Adrenal gland (tissue), 19 donors: ENCODE measurements at places on chromosomes 1 and 21. TPM values are rescaled to one million over a fixed set of nuclear protein-coding genes. Genes with fewer than 3 reads are reported as not detected.

- DNase-seq = no peak
- H3K27me3 ChIP-seq = no peaks in the 10 kb centered on the region
- H3K4me3 ChIP-seq = no peak overlapping the region
- no peaks in the 10 kb centered on the region for H3K36me3 ChIP-seq
- H3K4me1 ChIP-seq = no peaks in the 10 kb centered on the region
- no peak overlapping the region for H3K27ac ChIP-seq
Measured at GRCh38 chr1:158199849-158200248, 19.2 kb downstream of the CD1D start.

- DNase-seq = no peak
- H3K27me3 ChIP-seq = no peaks in the 10 kb centered on the region
- H3K4me1 ChIP-seq = no peaks in the 10 kb centered on the region
- H3K36me3 ChIP-seq = no peaks in the 10 kb centered on the region
Measured at GRCh38 chr1:202084791-202085681, 37.7 kb upstream of the GPR37L1 start.

DNA sequence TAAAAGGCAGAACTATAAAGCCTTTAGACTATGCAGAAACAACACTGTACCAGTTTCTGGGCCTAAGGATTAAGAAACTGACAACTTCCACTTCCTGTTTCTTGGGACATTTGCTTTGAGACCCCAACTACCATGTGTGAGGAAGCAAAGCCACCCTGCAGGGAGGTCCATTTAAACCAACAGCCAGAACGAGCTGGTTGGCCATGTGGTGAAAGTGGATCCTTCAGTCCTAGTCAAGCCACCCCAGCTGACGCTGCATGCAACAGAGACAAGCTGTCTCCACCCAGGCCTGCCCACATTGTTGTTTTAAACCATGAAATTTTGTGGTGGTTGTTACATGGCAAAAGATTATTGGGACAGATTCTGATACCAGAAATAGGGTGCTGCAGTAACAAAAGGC, 31.8 kb upstream of the SLFNL1 start:
- no peak overlapping the region for H3K27ac ChIP-seq
- no peaks in the 10 kb centered on the region for H3K4me1 ChIP-seq
- no peak for DNase-seq

The PPCS gene
- total RNA-seq = 116 TPM

The HFM1 gene
- total RNA-seq = 0.50 TPM

The CYP4A11 gene
- total RNA-seq = not detected

DNA sequence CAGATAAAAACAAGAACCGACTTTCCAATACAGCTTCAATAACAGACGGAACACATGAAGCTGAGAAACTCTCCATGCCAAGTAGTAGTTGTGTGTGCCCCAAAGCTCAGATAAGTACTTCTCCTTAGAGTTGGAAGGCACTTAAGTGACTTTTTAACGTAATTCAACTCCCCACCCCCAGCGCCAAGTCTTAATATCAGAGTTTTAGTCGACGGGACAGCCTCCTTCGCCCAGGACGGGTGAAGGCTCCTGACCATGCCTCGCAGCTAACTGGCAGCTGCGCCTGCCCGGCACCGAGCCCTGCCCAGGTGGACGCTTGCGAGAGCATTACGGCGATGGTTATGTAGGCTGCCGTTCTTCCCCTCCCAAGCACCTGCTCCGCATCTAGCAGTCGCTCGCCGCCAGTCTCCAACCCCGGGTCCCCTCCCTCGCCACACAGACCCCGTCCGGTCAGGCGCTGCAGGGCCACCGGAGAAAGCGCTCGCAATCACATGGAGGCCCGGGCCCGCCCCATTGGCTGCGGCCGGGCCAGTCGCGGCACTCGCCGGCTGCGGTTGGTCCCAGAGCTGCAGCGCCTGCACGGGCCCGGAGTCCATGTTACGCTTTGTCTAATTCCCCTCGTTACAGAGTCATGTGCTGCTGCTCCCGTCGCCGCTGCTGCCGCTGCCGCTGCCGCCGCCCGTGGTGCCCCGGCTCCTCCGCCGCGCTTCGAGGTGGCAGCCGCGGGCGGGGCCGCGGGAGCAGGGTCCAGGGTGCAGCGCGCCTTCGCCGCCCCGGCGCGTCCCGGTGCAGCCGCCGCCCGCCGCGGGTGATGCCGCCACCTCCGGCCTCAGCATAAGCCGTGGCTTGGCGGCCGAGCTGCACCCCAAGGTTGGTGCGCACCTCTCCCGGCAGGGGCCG, at the start of gene LRRC8D:
Gene LRRC8D, plus strand, starts transcription at position 611 of the 900 bp plus-strand sequence. CDS start 112,037 bp downstream, outside the sequence.
- H3K4me3 ChIP-seq = peak within 1 kb of the TSS; percentile 85
- H3K27ac ChIP-seq = peak within 1 kb of the TSS; percentile 64
- H3K4me1 ChIP-seq = peaks cover 19% of the 10 kb centered on the region
- peak; percentile 92 for DNase-seq
- H3K36me3 ChIP-seq = no peaks in the 10 kb centered on the region
- H3K27me3 ChIP-seq = no peaks in the 10 kb centered on the region

DNA sequence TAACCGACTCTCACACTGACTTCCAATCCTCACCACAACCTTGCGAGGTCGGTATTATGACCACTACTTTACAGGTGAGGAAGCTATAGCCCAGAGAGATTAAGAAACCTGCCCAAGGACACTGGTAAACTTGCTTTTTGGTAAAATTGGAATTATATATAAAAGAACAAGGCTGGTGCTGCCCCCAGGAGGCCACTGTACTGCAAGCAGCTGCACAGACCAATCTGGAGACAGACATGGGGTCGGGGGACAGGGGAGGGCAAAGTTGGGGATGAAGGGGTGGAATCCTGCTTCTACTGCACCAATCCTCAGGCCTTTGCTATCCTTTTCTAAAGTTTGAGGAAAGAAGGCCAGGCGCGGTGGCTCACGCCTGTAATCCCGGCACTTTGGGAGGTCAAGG, 280.8 kb downstream of the SPATA17 start:
- H3K27me3 ChIP-seq = no peaks in the 10 kb centered on the region
- no peak overlapping the region for H3K27ac ChIP-seq
- DNase-seq = no peak

The OPRD1 gene
- 0.69 TPM for total RNA-seq

- DNase-seq = no peak
- no peaks in the 10 kb centered on the region for H3K27me3 ChIP-seq
- no peak overlapping the region for H3K4me3 ChIP-seq
- no peak overlapping the region for H3K27ac ChIP-seq
Measured at GRCh38 chr1:233723387-233723786, 109.5 kb downstream of the KCNK1 start.

DNA sequence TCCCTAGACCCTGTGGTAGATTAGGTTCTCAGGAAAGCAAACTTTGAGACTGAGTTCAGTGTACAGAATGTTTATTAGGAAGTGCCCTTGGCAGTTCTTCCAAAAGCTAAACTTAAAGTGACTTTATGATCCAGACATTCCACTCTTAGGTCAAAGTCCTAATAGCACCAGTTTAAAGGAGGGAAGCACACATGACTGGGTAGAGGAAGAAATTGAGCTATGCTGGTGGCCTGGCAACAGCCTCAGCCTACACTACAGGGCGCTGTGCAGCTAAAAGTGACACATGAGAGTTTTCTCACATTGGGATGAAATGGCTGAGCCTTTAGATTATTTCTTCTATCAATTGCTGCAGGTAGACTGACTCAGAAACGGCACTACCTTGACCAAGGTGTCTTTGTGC, 280.4 kb downstream of the BRINP2 start:
- no peak overlapping the region for H3K4me3 ChIP-seq
- no peaks in the 10 kb centered on the region for H3K4me1 ChIP-seq
- no peaks in the 10 kb centered on the region for H3K36me3 ChIP-seq
- no peak overlapping the region for H3K27ac ChIP-seq

DNA sequence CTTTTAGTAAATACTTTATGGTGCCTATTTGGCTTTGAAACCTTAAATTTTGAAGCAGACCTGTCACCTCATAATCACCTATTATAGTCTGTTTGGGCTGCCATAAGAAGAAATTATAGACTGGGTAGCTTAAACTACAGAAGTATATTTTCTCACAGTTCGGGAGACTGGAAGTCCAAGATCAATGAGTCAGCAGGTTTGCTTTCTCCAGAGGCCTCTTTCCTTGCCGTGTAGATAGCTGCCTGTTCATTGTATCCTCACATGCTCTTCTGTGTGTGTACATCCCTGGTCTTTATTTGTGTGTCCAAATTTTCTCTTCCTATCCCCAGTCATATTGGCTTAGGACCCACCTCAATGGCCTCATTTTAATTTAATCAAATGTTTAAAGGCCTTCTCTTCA, 518.2 kb downstream of the ADGRL2 start:
- H3K4me3 ChIP-seq = no peak overlapping the region
- DNase-seq = no peak
- H3K27ac ChIP-seq = no peak overlapping the region
- no peaks in the 10 kb centered on the region for H3K4me1 ChIP-seq

DNA sequence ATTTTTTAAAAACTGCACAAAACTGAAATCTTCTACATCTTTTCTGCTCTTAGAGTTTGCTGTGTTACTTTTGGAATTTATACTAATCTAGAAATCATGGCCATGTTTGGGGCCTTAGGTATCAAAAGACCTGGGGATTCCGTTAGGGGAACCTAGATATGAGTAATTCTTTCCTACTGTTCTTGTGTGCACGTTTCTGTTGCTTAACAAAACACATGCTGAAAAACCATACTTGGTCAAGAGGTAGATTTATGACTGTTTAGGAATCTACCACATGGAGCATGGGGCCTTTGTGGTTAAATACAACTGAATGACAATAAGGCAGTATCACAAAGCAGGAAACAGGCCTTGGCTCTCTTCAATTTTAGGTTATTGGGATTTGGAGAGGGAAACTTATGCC, 291.9 kb upstream of the USP25 start:
- no peak overlapping the region for H3K4me3 ChIP-seq
- H3K27ac ChIP-seq = no peak overlapping the region
- peaks cover 3% of the 10 kb centered on the region for H3K4me1 ChIP-seq

DNA sequence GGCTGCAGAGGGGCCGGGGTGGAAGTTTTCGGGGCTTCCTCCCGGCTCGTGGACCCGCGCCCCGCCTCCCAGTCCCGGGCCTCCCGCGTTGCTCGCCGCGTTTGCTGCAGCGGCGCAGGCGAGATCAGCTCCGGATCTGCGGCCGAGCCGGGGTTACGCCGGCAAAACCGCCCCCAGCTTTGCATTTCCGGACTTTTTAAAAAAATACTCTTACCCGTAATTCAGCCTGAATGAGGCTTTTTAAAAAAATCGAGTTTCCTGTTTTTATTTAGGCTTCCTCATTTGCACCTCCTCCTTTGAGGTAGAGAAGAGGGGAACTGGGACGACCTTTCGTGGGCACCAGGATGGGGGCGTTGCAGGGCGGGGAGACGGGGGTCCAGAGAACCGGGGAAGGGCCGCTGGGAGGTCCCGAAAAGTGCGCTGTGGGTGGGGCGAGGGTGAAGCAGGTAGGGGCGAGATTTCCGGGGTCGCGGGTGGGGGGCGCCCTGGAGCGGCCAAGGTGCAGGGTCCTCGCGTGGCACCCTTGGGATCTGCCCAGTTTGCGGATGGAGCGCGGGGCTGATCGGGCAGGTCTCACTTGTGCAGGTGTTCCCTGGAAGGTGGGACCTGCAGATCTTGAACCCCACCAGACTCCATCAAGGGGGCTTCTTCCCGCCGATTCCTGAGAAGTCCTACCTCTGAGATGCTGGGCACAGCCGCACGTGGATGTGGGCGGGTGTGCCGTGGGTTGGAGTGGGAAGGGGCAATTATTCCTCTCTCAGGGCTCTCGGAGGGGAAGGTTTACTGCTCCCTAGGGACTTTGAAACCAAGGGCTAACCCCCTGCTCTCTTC, 1.1 kb downstream of the PIK3CD start:
- H3K4me3 ChIP-seq = peak overlapping the region; percentile 54
- no peaks in the 10 kb centered on the region for H3K36me3 ChIP-seq
- no peak for DNase-seq
- H3K4me1 ChIP-seq = peaks cover 8% of the 10 kb centered on the region
- peak overlapping the region; percentile 47 for H3K27ac ChIP-seq

GRCh38 chr1:53888681-53889080, 916 bp downstream of the YIPF1 start:
- peak overlapping the region; percentile 79 for H3K27ac ChIP-seq
- DNase-seq = no peak
- H3K36me3 ChIP-seq = no peaks in the 10 kb centered on the region
- H3K27me3 ChIP-seq = no peaks in the 10 kb centered on the region
- H3K4me1 ChIP-seq = peaks cover 10% of the 10 kb centered on the region

GRCh38 chr1:204502241-204502640, 7.6 kb upstream of the PIK3C2B start:
- no peak for DNase-seq
- peaks cover 11% of the 10 kb centered on the region for H3K4me1 ChIP-seq
- H3K27ac ChIP-seq = no peak overlapping the region
- no peak overlapping the region for H3K4me3 ChIP-seq
- H3K36me3 ChIP-seq = no peaks in the 10 kb centered on the region
- no peaks in the 10 kb centered on the region for H3K27me3 ChIP-seq

DNA sequence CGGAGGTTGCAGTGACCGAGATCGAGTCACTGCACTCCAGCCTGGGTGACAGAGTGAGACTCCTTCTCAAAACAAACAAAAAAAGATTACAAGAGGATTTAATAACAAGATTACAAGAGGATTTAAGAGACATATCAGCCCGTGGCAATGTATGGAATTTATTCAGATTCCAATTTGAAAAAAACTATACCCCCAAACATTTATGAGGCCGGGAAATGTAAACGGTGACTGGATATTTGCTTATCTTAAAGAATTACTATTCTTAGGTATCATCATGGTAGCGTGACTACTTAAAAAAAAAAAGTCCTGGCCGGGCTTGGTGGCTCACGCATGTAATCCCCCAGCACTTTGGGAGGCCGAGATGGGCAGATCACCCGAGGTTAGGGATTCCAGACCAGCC, 21.2 kb upstream of the ELK4 start:
- H3K4me3 ChIP-seq = no peak overlapping the region
- no peaks in the 10 kb centered on the region for H3K36me3 ChIP-seq
- H3K4me1 ChIP-seq = no peaks in the 10 kb centered on the region
- no peak for DNase-seq
- no peaks in the 10 kb centered on the region for H3K27me3 ChIP-seq
- H3K27ac ChIP-seq = no peak overlapping the region

The S100A7 gene
- not detected for total RNA-seq

- peak overlapping the region; percentile 95 for H3K27ac ChIP-seq
- no peak overlapping the region for H3K4me3 ChIP-seq
- H3K36me3 ChIP-seq = peaks cover 68% of the 10 kb centered on the region
- peaks cover 70% of the 10 kb centered on the region for H3K4me1 ChIP-seq
Measured at GRCh38 chr1:112700290-112701226, 6.4 kb downstream of the RHOC start.

DNA sequence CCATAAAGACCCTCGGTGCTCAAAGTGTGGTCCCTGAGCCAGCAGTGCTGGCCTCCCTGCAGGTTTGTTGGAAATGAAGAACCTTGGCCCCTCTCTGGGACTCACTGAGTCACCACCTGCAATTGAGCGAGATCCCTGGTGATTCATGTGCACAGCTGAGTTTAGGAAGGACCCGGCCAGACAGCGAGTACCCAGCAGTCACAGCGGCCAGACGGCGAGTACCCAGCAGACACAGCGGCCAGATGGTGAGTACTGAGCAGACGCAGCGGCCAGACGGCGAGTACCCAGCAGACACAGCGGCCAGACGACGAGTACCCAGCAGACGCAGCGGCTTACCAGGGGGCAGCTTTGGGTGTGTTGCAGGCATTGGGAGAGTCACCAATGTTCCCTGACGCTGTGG, 123.8 kb downstream of the PRDM16 start:
- DNase-seq = peak; percentile 68
- no peaks in the 10 kb centered on the region for H3K36me3 ChIP-seq
- H3K27me3 ChIP-seq = no peaks in the 10 kb centered on the region
- no peaks in the 10 kb centered on the region for H3K4me1 ChIP-seq
- no peak overlapping the region for H3K27ac ChIP-seq
